ENCODE measurements at places on chromosomes 13 and 19. TPM values are rescaled to one million over a fixed set of nuclear protein-coding genes. Genes with fewer than 3 reads are reported as not detected.

DNA sequence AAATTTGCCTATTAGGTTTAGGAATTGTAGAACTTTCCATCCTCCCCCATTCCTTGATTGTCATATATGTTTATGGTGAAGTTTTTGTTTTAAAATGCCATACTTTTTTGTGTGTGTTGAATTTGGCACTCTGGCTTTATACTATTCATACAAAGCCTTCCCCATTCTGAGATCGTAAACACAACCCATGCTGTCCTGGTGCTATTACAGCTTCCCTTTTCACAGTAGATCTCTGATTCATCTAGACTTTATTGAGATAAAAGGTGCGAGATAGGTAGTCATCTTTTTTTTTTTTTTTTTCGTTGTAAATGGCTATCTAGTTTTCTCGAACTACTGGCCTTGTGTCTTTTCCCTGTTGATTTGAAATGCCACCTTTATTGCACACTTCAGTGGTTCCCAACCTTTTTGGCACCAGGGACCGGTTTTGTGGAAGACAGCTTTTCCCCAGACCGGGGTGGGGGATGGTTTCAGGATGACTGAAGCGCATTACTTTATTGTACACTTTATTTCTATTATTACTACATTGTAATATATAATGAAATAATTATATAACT, 94.6 kb downstream of the LRCH1 start:
- no peak for ATAC-seq

- ATAC-seq = peak; percentile 37
Measured at GRCh38 chr13:29733147-29733611, 117.2 kb downstream of the UBL3 start.

- ATAC-seq = no peak
Measured at GRCh38 chr19:46573679-46574498, 27.2 kb upstream of the CALM3 start.

DNA sequence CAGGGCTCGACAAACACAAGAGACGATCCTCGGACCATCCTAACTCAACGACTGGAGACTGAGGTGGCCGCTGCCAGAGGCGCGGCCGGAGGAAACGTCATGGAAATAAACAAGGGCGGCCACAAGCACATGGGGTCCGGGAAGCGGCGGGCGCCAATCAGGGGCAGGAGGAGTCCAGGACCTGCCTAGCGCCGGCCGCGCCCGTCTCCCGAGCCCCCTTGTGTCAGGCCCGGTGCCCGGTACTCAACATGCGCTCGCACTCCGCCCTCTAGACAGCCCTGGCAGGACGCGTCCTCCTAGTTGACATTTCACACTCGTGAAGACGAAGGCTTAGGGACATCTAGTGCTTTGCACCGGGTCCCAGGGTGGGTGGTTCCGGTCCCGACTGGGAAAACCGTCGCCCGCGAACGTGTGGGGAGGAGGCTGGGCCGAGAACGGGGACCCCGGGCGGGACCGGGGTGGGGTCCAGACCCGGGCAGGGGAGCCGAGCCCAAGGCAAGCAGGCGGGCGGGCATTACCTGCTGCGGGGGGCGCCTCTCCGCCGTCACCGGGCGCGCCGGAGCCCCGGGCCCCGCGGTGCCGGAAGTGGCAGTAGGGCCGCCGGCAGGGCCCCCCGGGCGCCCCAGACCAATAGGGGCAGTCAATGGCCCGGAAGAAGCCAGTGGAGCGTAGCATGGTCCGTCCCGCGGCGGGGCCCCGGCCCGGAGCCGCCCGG, 442 bp downstream of the REXO1 start:
- ATAC-seq = peak; percentile 4

- no peak for ATAC-seq
Measured at GRCh38 chr13:74920920-74921319, 561.0 kb downstream of the TBC1D4 start.

- no peak for ATAC-seq
Measured at GRCh38 chr19:14673088-14673487, 1.6 kb downstream of the ADGRE3 start.

DNA sequence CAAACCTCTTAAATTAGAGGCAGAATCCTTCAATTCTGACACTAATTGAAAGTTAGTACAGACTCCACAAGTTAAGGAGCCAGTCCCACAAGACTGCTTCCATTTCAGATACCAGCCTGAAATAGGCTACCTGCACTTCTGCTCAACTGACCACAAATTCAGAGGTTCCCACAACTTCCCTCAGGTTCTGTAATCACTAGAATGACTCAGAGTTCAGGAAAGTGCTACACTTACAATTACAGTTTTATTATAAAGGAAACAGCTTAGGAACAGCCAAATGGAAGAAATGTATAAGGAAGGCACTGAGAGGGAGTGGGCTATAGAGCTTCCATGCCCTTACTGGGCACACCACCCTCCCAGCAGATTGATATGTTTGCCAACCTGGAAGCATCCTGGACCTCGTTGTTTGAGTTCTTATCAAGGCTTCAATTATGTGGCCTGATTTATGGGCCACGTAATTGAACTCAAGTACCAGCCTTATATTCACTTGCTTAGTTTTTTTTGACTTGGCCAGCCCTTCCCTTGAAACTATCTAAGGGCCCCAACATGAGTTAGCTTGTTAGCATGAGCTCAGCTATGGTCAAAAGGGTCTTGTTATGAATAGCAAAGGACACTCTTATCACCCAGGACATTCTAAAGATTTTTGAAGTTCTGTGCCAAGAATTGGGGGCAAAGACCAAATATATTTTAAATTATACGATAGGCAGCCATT, 25.9 kb downstream of the NBEA start:
- no peak for ATAC-seq

DNA sequence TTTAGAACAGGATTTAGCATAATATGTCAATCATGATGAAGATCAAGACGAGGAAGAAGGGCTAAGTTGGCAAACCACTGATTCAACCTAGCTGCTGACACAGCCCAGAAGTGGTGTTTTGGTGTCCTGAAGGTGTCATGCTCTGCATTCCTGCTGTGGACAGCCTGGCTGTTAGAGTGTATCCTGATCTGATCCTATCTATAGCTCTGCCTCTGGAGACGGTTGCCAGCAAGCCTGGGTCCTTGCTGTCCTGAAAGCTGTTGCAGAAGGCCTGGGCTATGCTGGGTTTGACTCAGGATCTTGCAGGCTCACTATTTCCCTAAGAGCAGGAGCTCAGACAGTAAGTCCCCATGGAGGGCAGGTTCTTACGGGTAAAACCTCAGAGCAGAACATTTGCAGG, 416.4 kb downstream of the TSHZ3 start:
- ATAC-seq = no peak

DNA sequence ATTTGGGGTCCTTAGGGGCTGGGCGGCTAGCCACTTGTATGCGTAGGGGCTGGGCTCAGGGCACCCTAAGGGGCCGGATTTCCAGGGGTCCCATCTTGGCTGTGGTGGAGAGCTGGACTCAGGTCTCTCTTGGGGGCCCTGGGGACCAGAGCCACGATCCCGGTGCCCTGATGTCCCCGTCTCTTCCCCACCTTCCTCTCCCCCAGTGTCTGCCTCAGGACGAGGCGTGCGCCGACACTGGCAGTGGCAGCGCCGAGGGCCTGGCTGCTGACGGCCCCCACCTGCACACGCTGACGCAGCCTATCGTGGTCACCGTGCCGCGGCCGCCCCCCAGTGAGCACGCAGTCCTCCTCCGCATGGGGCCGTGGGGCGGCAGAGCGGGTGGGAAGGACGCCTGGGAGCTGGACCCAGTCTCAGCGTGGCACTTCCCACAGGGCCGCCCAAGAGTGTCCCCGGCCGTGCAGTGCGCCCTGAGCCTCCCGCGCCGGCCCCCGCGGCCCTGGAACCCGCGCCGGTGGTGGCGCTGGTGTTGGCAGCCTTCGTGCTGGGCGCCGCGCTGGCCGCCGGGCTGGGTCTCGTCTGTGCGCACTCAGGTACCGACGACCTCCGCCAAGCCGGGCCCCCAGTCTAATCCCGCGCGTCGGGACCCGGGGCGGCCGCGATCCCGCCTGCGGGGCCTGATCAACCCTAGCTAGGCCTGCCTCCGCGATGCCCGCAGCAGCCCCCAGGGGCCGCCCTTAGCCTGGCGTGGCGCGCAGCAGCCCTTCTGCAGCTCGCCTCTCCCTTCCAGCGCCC, 2.7 kb upstream of the SNAPC2 start:
- ATAC-seq = peak; percentile 10

- no peak for ATAC-seq
Measured at GRCh38 chr19:41324231-41324702, 14.3 kb downstream of the CCDC97 start.

- no peak for ATAC-seq
Measured at GRCh38 chr19:40084948-40085347, 5.8 kb downstream of the ZNF780A start.

Gene MAG
- total RNA-seq = not detected

Gene MTMR6
- 15.5 TPM for total RNA-seq
